Inflammatory macrophage (primary cell): ENCODE measurements at places on chromosomes 16 and 17.

- DNase-seq = no peak
These were observed 101.1 kb downstream of the C16orf78 start for GRCh38 chr16:49474741-49475140.

DNA sequence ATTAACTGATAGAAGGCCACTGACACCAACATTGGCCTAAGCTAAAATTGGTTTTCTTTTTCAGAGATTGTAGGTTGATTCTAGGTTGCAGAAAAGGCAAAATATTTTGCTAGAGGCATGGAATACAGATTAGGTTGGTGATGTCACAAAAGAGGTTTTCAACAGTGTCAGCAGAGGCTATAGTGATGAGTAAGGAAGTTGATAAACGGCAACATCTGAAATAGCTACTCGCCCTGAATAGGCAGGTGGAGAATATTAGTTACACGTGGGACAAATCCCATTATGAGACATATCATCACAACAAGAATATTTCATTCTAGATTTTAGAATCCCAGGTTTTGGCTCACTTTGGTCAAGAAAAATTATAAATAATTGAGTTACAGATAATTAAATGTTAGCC is 1.5 kb upstream of the TOM1L1 start:
- DNase-seq = no peak

DNA sequence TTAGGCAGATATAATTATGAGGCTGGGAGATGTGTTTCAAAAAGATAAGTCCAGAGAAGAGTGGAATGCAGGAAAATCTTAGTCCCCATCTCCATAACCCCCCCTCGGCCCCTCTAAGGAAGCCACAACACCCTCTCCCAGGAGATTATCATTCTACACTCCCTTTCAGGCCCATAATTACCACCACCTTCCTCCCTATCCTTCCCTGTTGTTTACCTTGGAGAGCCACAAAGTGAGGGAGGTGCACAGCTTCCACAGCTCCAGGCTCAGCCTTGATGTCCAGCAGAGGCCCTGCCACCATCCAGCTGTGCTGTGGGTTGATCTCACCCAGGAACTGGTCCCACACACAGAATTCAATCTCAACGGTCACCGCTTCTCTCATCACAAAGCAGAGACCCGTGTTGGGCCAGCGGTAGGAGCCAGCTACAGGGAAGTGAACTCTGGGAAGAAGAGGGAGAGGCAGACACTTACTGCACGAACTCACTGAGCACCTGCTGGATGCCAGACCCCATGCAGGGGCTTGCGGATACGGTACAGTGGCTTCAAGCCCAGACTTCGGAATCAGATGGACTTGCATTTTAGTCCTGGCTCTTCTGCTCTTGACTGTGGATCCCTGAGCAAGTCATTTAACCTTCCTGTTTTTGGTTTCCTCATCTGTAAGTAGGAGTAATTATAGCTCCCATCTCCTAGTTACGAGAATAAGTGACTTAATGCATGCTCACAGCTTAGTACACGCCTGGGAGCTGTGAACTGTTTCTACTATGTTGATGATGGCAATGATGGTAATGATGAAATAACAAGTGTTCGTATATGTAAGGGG is 44.1 kb downstream of the MIS12 start:
- DNase-seq = peak; percentile 52

- no peak for DNase-seq
These were observed 68.1 kb downstream of the GSG1L start for GRCh38 chr16:27995378-27995777.

DNA sequence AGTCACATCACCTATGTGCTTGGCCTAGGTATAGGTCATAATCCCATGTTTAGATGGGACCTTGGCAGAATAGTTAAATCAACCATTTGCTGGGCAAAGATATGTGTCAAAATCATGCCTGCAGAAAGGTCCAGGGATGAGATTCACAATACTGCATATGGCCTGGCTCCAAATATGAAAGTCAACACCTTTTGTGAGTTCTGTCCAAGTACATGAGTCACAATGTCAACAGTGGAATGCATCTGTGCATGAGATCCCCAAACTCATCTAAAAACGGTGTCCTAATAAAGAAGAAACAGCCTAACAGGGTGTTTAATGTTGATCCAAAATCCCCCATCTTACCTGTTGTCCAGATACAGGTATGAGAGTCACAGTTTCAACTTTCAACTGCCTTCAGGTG is 1847.5 kb downstream of the TP53TG3F start:
- no peak for DNase-seq

GRCh38 chr17:835263-835662 is 53.1 kb downstream of the MRM3 start:
- no peak for DNase-seq

GRCh38 chr17:6213859-6214258 is 143.7 kb downstream of the WSCD1 start:
- DNase-seq = no peak

DNA sequence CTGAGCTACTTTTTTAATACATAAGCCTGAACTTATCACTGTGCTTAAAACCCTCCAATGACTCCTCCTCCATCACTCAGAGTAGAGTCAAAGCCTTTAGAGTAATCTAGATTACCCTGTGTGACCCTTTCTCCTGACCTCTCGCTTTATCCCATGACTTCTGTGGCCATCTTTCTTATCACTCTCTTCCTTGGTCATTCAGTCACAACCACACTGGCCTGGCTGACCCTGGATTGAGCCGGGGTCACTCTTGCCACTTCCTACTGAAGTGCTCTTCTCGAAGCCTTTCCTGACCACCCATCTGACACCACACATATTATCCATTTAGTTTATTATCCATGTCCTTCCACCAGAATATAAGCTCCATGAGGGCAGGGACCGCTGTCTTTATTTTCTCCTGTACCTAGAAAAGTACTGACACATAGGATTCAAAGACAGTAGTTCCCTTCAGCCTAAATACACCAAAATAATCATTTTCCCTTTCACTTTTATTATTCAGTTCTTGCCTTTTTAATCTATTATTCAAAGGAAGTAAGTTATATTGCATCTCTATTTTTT is 28.0 kb upstream of the ABCA9 start:
- DNase-seq = no peak

- DNase-seq = peak; percentile 7
These were observed 878 bp upstream of the DNAJA2 start for GRCh38 chr16:46974352-46974751.

DNA sequence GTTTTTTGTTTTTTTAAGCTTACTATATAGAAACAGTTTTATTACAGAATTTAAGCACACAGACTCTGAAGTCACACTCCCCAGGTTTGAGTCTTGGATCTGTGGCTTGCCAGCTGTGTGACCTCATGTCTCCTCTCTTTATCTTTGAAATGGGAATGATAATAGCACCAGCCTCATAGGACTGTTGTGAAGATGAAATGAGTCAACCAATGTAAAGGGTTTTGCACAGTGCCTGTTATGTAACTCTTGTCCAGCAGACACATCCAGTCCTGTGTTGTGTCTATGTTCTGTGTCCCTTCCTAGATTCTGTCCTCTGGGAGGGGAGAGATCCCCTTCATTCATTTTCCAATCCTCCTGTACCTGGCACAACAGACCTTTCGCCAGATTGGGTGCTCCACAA is 3.1 kb upstream of the CPD start:
- DNase-seq = no peak

DNA sequence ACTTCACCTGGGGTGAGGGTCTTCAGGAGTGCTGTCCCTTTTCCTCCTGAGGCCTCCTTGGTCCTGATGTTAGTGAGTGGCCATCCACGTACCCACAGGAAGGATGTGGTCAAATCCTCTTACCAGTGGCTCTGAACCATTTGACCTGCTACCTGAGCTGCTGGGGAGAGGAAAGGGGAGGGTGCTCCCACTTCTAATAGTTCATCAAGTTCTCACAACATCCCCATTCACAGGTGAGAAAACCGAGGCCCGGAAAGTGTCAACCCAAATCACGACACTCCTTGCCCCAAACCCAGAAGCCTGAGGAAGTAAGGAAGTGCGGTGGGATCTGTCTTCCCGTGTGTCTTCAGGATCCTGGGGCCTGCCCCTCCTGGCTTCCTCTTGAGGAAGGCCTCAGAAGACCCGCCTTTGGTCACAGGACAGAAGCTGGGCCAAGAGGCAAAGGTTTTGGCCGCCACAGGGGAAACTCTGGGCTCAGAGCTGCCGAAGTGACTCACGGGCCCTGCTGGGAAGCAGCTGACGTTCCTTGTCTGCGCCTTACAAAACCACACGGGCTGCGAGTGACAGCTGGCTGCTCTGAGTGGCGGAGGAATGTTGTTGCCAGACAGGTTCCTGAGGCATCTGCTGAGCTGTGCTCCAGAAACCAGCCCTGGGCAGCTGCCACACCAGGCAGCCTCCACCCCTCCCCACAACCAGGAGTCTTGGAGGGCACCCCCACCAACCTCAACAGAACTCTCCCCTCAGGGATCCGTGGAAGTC is 13.9 kb upstream of the KIFC3 start:
- peak; percentile 97 for DNase-seq

GRCh38 chr17:16091773-16092172 is 92.1 kb downstream of the TTC19 start:
- DNase-seq = no peak

DNA sequence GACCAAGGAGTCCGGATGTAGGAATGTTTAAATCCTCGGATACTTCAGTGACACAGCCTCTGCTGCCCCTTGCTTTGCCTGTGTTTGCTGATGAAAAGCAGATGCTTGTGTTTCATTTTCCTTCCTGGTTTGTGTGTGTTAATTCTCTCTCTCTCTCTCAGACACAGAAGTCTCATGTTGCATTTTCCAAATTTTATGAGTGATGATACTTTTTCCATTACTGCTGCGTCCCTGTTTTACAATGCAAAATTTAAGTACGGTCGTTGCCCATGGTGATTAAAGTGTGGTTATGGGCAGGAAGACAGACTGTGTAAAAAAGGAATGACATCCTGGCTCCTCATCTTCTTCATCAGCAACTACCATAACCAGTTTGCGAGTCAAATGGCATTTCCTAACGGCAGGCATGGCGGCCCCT is 5.7 kb downstream of the RMI2 start:
- DNase-seq = no peak

DNA sequence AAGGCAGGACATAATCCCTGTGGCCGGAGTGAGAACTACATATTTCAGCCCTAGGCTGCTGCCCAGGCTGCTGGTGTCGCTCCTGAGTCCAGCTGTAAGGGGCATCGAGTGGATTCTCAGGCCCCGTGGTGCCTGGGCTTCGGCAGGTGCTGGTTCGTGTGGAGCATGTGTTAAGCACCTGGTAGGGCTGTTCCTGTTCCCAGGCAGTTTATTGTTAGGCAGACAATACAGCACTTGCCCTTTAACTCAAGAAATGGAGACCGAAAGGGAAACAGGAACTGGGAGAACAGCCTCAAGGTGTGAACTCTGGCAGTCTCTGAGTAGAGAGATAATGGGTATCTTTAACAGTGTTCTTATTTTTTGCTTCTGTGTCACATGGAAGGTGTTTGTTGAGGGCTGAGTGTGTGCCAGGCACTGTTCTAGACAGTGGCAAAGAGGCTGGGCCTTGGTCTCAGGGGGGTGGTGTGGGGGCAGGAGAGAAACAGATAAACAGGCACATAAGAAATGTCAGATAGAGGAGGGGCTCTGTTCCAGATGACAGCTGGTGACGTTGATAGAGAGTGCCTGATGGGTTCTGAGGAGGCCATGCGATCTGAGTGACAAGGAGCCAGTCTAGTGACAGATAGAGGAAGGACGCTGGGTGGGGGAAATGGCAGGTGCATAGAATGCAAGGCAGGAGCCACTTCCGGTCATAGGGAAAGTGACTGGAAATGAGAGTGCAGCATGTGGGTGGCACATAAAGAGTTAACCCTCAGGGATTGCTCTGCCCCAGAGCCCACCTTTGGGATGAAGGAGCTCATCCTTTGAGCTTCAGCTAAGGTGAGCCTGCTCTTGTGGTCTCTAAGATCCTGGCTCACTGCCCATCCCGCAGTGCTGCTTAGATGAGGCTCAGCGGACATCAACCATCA is 33.8 kb downstream of the EPN2 start:
- no peak for DNase-seq

- peak; percentile 15 for DNase-seq
These were observed 2.5 kb upstream of the RAB11FIP4 start for GRCh38 chr17:31388770-31389656.

DNA sequence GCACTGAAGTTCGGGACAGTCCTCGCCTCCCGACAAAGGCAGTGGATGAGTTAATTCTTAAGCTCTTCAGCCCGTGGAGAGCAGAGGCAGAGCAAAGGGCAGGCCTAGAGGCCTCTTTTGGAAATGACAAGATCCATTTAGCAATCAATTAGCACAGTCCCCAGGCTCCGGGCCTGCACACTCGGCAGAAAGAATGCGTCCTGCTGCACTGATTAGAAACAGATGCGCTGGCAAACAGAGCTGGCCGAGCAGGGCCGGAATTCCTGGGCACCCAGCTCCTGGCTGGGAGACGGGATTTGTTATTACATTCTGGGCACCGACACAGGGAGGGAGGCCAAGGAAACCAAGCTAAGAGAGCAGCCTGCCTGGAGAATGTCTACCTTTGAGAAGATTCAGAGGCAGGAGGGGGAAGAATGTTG is 162.9 kb downstream of the COPRS start:
- DNase-seq = no peak

DNA sequence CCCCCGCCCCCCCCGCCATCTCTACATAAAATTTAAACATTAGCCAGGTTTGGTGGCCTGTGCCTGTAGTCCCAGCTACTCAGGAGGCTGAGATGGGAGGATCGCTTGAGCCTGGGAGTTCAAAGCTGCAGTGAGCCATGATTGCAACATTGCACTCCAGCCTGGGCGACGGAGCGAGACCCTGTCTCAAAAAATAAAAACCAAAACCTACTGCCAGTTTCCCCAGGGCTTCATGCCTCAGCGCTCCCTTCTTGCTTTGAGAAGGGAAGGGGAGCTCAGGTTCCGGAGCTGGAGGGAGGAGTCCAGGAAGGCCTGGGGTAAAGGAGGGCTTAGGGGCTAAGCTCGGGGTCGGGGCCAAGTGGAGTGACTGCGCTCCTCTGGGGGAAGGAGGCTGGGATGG is 20.5 kb downstream of the PLCD3 start:
- no peak for DNase-seq

DNA sequence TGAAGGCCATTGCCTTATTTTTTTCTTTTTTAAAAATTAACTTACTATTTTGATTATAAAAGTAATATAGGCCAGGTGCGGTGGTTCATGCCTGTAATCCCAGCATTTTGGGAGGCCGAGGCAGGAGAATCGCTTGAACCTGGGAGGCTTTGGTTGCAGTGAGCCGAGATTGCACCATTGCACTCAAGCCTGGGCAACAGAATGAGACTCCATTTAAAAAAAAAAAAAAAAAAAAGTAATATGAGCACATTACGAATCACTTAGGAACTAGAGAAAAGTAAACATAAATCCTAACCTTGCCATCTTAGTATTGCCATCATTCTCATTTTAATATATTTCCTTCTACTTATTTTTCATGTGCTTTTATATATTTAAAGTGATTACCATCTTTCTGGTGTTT is 12.9 kb upstream of the TACO1 start:
- DNase-seq = no peak

GRCh38 chr17:7309628-7310027 is 2.2 kb downstream of the EIF5A start:
- no peak for DNase-seq
